Mesothelial cell of epicardium (in vitro differentiated cells): ENCODE measurements at places on chromosomes 5 and 9. TPM values are rescaled to one million over a fixed set of nuclear protein-coding genes. Genes with fewer than 3 reads are reported as not detected.

GRCh38 chr5:5537426-5537825 lies 114.9 kb downstream of the ICE1 start:
- no peaks in the 10 kb centered on the region for H3K27me3 ChIP-seq
- H3K27ac ChIP-seq: no peak overlapping the region
- H3K4me1 ChIP-seq: peaks cover 4% of the 10 kb centered on the region
- H3K4me3 ChIP-seq: no peak overlapping the region
- H3K36me3 ChIP-seq: no peaks in the 10 kb centered on the region

DNA sequence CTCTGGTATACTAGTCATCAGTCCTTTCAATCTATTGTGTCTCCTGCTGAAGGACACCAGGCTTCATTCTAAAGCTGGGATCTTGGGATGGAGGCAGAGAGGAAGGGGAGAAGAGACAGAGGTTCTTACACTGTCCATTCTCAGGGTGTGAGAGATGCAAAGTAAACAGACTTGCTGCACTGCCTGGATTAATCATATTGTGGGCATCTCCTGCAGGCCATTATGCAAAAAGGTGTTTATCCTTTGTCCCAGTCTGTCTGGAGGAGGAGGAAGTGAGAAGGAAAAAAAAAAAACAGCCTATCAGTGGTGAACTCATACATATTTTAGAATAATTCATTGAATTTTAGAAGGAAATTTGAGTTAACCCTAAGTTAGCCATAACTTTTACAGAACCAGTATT lies 92.9 kb upstream of the TNPO1 start:
- no peak overlapping the region for H3K4me3 ChIP-seq
- H3K36me3 ChIP-seq: no peaks in the 10 kb centered on the region
- no peaks in the 10 kb centered on the region for H3K4me1 ChIP-seq
- no peak overlapping the region for H3K27ac ChIP-seq

- no peak overlapping the region for H3K4me3 ChIP-seq
- peaks cover 2% of the 10 kb centered on the region for H3K27me3 ChIP-seq
- H3K4me1 ChIP-seq: peaks cover 10% of the 10 kb centered on the region
- H3K36me3 ChIP-seq: no peaks in the 10 kb centered on the region
- no peak overlapping the region for H3K27ac ChIP-seq
- no peak for DNase-seq
These were observed 72.2 kb downstream of the C5orf15 start for GRCh38 chr5:133895979-133896845.

Gene SLC6A7
- total RNA-seq: not detected in 3 replicates

Gene PCDHGC5
- 2.6 to 3.5 TPM (median 3.5 TPM) in 3 replicates for total RNA-seq

Gene TMEM174
- not detected in 3 replicates for total RNA-seq
